CD4-positive, alpha-beta T cell treated with Interleukin-1 beta for 1 hour (primary cell): ENCODE measurements at places on chromosomes 5 and 9.

- DNase-seq, result no peak
These were observed 115.1 kb upstream of the PANK3 start for GRCh38 chr5:168694289-168694688.

DNA sequence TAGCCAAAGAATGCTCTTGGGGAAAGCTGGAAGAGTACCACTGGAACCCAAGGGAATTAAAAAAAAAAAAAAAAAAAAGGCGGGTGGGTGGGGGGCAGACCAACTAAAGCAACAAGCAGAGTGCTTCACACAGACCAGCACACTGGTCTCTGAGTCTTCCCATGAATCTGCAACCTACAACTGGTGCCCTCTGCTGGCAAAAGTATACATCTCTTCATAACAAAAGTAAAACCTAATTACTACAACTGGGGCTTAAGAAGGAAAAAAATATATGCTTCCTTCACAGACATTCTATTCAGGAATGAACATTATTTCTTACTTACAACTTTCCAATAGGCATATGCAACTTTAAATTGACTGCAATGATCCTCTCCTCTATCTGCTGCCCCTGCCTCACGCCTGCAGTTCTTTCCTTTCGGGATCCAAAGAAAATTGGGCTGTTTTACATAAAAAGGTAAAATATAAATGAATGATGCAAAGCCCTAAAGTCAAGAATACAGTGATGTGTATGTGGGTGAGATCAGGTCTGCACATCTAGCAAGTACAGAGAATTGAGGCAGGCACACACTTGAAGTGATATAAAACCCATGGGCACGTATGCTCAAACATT, 7.2 kb upstream of the KLHL3 start:
- peak; percentile 78 for DNase-seq

DNA sequence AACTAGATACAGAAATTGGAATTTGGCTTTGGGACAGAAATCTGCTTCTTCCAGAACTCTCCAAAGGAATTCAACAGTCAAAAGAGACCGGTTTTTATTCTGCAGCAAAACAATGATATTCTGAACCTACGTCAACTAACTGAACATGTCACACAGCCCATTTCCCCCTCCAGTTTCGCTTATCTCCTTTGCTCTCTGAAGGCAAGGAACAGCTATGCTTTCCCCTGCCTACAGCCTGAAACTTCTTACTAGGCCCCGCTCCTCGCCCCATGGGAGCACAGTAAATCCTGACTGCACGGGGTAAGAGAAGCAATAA, 488 bp downstream of the SKIC3 start:
- no peak for DNase-seq

GRCh38 chr5:32360906-32361305, 48.2 kb upstream of the MTMR12 start:
- no peak for DNase-seq

DNA sequence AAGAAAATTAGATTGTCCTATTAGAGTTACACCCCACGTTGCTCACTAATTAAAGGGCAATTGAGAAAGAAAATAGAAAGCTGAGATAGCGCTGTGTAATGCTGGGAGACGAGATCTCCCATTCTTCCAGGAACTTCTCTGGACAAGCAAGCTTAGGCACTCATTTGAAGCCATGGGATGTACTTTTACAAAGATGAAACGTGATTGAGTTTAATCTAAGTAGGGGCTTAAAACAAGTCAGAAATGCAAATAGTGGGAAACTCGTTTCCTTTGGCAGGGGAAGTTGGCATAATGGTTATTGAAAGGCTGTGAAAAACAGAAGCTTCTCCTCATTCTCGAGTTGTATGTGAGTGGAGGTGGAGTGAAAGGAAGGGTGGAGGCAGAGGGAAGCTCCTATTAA, 3.7 kb downstream of the PRDM6 start:
- no peak for DNase-seq

- no peak for DNase-seq
These were observed 54.1 kb downstream of the GADD45G start for GRCh38 chr9:89658931-89659330.

- DNase-seq, result no peak
These were observed 427.6 kb downstream of the IRX1 start for GRCh38 chr5:4023091-4023752.

GRCh38 chr9:137606005-137606621, 627 bp downstream of the ARRDC1 start:
- no peak for DNase-seq

DNA sequence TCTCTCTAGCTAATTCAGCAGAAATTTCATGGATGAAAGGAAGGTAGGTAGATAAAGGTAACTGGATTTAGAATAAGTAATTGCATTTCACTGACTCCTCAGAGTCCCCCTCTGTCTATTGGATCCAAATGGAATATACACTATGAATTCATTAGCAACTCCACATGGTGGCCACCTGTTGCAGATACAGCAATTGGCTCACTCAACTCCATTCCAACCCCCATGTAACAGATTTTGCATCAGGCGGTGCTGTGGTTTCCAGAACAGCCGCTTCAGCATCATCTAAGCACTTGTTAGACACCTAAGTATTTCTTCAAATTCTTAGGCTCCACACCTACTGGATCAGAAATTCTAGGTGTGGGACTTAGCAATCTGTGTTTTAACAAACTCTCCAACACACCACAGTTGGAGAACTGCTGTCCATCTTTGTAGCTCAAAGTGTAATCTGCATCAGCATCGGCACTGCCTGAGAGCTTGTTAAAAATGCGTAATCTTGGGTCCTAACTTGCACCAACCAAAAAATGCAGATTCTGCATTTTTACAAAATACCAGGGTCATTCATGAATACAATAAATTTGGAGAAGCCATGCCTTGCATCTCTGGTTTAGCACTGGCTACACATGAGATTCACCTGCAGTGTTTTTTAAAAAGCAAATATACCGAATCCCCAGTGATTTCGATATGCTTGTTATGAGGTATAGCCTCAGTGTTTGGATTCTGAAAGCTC, 413.8 kb upstream of the CD180 start:
- no peak for DNase-seq

DNA sequence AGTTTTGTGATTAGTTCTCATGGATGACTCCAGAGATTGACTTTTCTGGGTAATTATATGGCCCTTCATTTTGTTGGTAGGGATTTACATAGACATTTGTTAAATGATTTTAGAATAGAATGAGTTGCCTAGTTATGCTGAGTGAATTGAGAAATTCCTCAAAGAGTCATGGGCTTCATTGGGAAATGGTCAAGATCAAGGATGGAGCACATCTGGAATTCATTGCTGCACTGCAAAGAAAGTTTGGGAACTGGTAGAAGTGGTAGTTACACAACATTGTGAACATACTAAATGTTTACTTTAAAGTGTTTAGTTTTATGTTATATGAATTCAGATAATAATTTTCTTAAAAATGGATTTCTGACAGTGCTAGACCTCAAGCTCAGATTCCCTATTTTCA, 46.5 kb downstream of the PIP5K1B start:
- no peak for DNase-seq

- DNase-seq, result no peak
These were observed 40.0 kb upstream of the GRAMD2B start for GRCh38 chr5:126383246-126383645.

DNA sequence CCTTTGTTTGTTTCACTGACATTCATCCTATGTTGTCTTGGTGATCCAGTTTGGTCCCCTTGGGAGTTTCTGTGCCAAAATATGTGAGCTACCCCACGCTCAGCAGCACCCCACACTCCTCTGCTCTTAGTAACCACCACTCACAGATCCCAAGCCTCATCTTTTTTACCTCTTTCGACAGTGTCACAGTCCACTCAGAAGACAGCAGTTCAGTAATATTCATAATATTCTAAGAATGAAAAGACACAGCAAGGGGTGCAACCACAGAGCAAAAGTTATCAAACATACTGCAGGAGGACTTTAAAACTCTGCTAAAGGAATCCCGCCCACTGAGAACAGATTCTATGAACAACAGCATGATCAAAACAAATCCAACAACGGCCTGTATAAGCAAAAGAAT, 28.2 kb downstream of the RNF130 start:
- no peak for DNase-seq
